ENCODE measurements at places on chromosomes 4 and X.
A peak's percentile ranks its signal among the peaks of the same experiment; 100 is the strongest.

DNA sequence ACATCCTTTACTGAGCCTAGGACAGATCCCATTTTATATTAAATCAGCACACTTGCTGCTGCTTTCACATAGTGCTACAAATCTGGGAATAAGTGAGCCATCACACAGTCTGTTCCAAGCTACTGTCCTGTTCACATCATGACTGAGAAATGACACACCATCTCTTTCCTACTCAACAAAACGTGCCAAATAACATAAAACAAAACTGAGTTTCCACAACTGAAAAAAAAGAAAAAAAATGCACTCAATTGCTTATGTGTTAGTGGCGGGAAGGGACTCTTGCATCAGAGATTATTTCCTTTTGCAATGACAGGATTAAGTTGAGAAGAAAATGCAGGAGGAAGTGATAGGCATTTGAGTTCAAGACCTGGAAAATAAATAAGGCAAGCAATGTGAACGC lies 109.0 kb downstream of the SHROOM4 start:
- DNase-seq = no peak

GRCh38 chr4:40190019-40190418 lies 6.8 kb upstream of the RHOH start:
- no peak for DNase-seq

- no peak for DNase-seq
These were observed 286.3 kb downstream of the PDHA2 start for GRCh38 chr4:96126227-96126626.

DNA sequence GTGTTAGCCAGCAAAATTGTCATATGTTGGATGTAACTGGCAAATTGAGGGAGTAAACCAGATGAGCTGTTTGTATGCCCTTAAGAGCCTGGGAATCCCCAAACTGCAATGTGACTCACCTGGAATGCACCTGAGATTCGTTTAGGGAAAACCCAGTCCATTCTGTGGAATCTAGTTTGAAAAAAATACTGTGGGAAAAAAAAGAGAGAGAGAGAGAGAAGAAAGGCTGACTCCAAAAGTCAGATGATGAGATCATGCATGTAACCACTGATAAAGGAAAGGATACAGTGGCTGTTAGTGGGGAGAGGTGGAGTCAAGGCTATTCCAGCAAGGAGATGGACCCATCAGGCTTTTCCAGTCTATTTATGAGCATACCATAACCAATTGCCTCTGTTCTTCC lies 48.5 kb downstream of the SLC9A7 start:
- DNase-seq = no peak

DNA sequence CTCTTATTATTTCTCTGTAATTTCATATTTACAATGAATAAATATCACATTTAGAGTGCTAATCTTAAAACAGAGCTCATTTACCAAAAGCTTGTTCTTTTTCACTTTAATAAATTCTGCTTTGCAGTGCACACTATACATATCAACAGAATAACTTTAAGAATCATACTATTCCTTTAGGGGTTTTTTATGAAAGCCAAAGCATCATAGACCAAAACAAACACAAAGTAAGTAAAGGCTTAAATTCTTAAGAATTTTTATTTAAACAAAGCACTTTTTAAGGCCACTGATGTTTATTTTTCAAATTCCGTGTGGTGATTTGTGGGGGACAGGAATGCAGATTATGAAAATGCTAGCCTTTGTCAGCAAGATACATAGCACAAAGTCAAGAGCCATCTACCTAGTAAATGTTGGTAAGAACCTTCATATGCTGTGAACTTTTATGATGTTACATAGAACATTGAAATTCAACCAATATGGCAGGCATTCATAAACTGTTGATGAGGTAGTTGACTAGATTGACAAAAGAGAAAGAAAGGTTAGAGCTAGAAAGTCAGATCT lies 17.8 kb downstream of the TIGD2 start:
- no peak for DNase-seq

- DNase-seq = no peak
These were observed 86.0 kb downstream of the HTT start for GRCh38 chr4:3160438-3160837.

DNA sequence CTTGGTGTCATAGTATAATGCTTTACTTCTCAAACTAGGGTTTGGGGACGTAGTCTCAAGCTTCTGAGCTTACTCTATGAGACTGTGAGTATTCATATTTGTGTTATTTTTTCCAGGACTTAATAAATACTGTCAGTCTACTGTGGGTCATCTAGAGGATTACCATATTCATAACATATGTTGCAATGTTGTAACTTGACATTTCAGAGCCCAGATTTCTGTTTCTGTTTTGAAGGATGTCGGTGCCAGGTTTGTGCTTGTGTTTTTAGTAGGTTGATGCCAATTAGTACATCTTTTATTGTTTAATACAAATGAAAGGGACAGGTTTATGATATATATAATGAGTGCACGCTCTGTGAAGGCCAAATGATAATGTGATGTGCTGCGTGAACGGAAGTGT lies 69.6 kb downstream of the SPANXN4 start:
- DNase-seq = no peak

DNA sequence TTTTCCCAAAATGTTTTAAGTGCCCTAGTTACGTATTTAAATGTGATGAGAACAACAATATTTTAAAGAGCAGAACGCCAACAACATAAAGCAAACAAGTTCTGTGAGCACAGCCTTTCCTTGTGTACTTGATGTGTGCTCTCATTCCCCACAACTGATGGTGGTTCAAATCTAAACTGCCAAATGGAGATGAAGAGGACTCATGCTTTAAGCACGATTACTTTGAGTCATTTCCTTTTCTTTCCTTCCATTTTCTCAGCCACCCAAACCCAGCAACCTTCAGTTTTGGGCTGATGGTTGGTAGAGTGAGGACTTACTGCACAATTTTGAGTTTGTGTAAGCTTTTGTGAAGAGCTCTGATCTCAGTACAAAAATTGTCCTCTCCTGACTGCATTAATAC lies 1.7 kb downstream of the NSD2 start:
- DNase-seq = no peak

DNA sequence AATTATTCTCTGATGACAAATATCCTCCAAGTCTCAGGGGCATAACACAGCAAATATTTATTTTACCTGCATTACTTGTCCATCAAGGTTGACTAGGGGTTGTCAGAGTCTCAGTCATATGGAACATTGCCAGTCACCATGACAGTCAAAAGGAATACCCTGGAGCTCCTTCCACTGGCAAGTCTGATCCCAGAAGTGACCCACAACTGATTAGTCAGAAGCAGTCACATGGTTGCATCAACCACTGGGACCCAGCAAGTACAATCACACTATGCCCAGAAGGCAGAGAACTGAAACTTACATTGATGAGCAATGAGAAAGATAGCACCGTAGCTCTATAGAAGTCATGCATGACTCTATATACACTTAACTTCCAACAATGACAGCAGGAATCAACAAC lies 41.9 kb upstream of the SOD3 start:
- DNase-seq = no peak

DNA sequence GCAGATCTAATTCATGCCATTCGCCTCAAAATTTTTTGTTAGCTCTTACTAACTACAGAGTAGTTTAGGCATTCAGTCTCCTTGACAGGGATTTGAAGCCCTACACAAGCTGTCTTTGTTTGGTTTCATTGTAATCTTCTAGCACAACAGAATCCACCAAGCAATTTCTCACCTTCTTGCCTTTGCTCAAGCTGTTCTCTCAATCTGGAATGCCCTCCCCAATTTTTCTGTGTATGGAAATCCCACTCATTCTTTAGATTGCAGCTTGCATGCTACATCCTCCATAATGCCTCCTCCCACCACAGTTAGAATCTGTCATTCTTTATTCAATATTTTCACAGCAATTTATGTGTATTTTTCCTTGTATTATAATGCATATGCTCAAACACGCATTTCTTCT lies 63.7 kb downstream of the C4orf51 start:
- no peak for DNase-seq

DNA sequence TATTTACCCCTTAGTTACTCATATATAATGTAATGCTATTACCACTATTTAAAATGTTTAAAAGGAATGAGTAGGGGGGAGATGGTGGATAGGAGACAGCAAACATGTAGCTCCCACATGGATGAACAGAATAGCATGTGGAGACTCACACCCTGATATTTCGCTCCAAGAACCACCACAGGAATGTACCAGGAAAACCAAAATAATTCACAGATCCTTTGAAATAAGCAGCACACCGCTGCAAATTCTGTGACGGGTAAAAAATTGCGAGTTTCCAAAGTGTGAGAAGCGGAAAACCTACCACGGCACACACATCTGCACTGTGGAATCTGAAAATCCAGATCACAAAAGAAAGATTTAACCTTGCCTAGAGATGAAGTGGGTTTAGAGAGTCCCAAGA lies 428.2 kb downstream of the TLL1 start:
- DNase-seq = no peak

- no peak for DNase-seq
These were observed 70.0 kb upstream of the TSPAN5 start for GRCh38 chr4:98728433-98728832.

DNA sequence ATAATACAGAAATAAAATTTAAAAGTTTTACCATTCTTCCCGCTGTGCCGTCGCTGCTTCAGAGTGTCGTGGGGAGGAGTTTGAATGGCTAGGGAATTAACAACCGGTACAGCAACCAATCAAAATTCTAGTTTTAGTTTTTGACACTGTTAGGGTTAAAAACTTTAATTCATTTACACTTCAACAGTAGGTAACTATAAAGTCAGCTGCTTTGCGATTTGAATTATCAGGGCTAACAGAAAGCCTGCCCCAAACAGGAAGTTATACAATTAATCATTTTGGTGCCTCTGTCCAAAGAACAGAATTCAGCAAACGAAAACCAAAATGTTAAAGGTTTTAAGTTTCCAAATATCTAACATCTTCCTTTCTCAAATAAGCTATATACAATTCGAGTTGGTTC lies 2.3 kb downstream of the HNRNPD start:
- no peak for DNase-seq

- no peak for DNase-seq
These were observed 120.4 kb upstream of the STX18 start for GRCh38 chr4:4662230-4662629.

DNA sequence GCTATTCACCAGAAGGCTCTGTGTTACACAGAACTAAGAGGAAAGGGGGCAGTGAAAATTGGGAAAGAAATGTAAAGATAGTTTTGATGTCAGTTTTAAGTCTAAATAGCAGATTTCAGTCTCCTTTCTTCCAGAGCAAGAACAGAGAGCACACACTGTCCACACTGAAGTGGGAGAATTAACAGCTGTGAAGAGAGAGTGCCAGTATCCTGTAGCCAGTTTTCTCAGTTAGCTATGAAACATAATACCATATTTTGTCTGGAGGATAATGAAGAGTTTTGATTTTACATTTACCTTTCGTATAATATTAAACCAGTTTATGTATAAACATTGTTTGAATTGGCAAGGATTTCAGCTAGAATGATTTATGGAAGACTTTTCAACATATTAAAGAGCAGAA lies 35.1 kb downstream of the FBXO8 start:
- DNase-seq = no peak

DNA sequence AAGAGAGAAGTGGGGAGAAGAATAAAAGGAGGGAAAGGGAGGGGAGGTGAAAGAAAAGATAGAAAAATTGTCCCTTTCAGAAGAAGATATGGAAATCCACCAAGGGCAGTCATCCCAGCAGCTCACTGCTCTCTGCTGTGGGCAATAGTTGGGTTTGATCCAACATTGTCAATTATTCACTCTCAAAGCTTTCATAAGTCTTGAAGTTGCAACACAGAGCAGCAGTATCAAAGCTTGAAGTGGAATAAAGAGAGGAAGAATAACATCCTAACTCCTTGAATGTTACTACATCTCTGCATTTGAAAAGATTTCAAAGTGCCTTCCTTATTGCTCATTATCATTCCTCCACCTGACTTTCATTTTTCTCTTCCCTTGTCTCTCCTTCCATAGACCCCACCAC lies 62.3 kb upstream of the HHIP start:
- no peak for DNase-seq

GRCh38 chrX:153598541-153599191 lies at the start of gene CCNQ:
CCNQ (minus strand) TSS chrX:153599139; CDS start chrX:153599073, 66 bp downstream.
- peak; percentile 73 for DNase-seq

- DNase-seq = no peak
These were observed 36.4 kb downstream of the ASB9 start for GRCh38 chrX:15233416-15234015.

- no peak for DNase-seq
These were observed 15.3 kb upstream of the ZBTB33 start for GRCh38 chrX:120235284-120235683.

- peak; percentile 88 for DNase-seq
These were observed 227.7 kb downstream of the BCOR start for GRCh38 chrX:39869846-39870601.

GRCh38 chr4:56937262-56937661 lies 29.6 kb downstream of the REST start:
- peak; percentile 19 for DNase-seq

- no peak for DNase-seq
These were observed 28.3 kb downstream of the GPR143 start for GRCh38 chrX:9737363-9737762.

DNA sequence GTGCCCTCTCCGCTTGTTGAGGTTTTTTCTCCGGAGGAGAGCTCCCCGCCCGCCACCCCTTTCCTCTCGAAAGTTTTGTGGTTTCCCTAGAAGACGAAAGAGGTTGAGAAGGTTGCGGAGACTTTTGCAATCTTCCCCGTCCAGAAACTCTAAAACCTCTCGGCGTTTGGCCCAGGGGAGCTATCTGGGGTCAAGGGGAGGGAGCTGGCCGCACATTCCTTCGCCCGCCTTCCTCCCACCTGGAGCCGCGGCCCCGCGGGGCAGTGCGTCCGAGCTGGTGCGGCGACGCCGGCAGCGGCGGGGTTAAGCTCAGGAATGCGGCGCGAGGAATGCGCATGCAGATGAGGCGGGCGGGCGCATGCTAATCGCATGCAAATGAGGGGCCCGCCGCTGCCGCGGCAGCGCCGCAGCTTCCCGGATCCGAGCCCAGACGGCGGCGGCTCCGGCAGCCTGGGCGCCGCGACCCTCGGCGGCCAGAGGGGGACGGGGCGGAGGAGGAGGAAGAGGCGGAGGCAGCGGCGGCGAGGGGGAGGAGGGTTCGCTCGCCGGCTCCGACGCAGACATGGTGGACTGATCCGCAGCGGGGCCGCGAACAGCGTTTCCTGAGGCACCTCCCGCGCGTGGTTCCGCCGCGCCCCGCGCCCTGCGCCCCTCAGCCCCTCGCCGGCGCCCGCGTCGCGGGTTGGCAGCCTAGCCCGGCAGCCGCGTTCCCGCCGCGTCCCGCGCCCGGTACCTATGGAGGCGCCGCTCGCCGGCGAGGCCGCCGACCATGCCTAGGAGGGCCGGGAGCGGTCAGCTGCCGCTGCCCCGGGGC lies at the start of gene WWC2:
WWC2 (plus strand) TSS at position 535 of the 814 bp plus-strand sequence; CDS start at position 770, 235 bp downstream.
- peak; percentile 80 for DNase-seq

- DNase-seq = no peak
These were observed 1014.8 kb downstream of the C4orf33 start for GRCh38 chr4:130110770-130111169.

DNA sequence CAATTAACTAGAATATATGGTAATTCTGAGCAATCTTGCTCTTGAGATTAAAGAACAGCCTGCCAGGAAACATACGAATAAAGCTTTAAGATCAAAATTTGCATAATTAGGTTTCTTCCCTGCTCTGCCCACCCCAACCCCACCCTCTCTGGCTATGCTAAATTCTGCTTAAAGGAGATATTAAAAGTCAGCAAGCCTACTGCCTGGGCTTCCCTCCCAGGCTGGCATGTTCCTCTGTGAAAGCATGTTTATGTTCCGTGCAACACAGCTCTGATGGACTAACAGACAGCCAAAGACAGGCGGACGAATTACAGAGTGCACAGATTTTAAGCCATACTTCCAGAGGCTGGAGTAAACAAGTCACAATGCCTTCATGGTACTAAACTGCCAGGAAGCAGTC lies 28.4 kb downstream of the CD99L2 start:
- no peak for DNase-seq

All from activated CD8-positive, alpha-beta memory T cell treated with anti-CD3 and anti-CD28 coated beads for 24 hours (primary cell).